ENCODE measurements at places on chromosomes 4 and X.

GRCh38 chr4:5024673-5025072 is 5.4 kb upstream of the CYTL1 start:
- no peak for DNase-seq

GRCh38 chr4:2672082-2672481 is 84.1 kb downstream of the TNIP2 start:
- no peak for DNase-seq

GRCh38 chrX:37726346-37726745 is 40.8 kb downstream of the XK start:
- DNase-seq: no peak

GRCh38 chr4:58776627-58777026 is 1666.4 kb upstream of the IGFBP7 start:
- no peak for DNase-seq

DNA sequence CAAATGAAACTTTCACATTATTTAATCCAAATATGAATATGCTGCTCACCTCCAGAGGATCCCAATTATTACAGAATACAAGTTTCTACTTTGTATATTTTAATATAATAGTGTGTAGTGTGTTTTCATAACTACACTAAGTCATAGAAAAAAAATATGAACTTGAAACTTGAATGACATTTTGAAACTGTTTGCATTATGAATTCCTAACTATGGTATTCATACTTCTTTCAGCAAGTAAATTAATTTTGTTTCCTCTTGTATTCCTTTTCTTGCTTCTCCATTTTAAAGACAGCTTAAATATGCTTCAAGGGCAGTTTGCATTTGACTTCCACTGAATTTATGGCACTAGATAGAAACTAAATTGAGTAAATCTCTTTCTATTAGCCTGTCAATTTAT is 177.1 kb downstream of the BMPR1B start:
- no peak for DNase-seq

GRCh38 chr4:76697129-76697803 is 200.7 kb downstream of the SOWAHB start:
- no peak for DNase-seq

- DNase-seq: no peak
Observed at GRCh38 chr4:171857302-171858012, 44.3 kb downstream of the GALNTL6 start.

- DNase-seq: no peak
Observed at GRCh38 chr4:102531462-102531861, 30.3 kb downstream of the NFKB1 start.

- no peak for DNase-seq
Observed at GRCh38 chrX:154082396-154083125, 15.0 kb downstream of the MECP2 start.

DNA sequence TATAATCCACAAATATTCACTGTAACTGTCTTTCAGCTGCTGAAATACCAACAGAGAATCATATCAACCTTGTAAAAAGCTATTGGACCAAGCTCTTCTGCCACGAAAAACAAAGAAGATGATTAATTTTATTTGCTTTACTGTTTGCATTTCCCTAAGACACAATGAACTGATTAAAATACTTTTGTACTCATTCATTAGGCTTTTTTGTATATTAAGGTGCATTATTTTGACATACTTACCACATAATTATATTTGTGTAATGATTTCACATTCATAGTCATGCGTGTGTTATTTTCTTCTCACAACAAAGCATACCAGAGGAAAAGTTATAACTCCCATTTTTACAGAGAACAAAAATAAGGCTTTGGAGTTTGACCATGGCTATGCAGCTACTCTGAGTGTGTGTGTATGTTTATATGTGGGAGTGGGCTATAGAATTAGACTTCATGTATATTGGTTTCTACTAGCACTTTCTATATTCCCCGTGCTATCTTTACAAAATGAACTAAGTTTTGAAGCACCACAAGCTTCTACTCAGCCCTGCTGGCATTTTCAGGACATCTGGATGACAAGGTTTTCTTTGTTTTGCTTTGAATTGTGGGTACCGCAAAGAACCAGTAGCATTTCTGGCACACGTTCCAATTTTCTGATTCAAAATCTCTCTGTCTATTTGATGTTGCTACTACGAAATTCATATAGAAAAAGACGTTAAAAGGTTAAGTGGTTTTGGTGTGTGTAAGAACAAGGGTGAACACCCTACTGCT is 11.0 kb upstream of the FGF5 start:
- DNase-seq: no peak

DNA sequence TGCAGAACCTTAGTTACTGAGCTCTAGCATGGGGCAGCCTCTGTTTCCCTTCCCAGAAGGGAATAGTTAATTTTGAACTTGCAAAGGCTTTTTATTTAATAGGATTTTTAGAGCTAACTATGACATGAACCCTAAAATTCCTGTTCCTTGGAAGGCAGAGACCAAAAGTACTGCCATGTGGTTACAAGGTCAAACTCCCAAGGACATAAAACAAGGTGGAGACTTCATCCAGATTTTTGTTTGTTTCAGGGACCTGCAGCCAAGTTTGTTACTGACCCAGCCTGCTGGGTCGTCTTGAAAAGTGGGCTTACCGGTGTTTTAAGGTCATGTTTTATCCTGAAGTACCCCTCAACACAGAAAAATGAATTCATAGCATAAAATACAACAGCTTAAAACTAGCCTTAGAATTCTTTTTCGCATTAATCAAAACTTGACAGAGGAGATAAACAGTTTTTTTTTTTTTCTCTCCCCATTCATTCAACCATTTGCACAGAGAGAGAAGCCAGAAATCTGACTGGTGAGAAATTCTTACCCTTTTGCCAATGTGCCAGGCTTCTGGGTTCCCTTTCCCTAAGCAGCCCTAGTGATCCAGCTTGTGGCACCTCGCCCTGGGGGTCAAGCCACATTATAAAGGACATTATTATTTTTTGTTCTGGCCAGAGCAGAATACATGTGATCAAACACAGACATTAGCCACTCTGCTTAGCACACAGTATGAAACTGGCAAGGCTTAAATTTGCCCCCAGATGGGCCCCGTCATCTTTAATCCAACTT is 21.5 kb upstream of the GRPEL1 start:
- DNase-seq: no peak
